Endodermal cell (in vitro differentiated cells): ENCODE measurements at places on chromosomes 13 and 19. TPM values are rescaled to one million over a fixed set of nuclear protein-coding genes. Genes with fewer than 3 reads are reported as not detected.

DNA sequence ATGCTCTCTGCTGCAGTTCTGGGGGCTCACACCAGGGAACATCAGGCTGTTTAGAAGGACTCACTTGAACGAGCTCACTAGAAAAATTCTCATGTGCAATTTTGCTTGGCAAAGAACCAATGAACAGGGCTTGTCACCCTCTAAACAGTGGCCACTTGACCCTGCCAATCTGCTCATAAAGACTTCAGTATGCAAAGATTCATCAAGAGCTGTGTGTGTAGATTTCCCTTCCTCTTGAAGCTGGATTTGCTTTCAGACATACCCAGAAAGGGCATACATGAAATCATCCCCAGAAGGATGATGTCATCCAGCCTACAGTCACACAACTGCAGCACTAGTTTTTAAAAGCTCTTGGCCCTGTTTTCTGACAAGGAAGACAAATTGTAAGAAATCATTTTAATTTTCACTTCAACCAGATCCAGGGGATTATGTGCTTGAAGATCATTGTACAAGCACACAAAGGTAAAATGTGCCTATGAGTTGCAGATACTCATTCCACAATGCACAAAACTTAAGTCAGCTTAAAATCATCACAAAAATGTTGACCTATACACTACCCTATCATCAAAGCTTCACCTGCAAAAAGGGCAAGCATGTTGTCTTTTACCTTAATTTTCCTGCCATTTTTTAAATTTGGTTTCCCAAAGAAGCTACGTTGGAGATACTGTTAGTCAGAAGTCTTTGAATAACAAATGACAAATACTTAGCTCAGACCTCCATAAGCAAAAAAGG lies 5.2 kb upstream of the STK24 start:
- DNase-seq: no peak

GRCh38 chr19:36032251-36033104 lies at the start of gene CLIP3:
CLIP3 (minus strand) TSS chr19:36032873; CDS start chr19:36032357, 516 bp downstream.
- peak; percentile 88 for DNase-seq

DNA sequence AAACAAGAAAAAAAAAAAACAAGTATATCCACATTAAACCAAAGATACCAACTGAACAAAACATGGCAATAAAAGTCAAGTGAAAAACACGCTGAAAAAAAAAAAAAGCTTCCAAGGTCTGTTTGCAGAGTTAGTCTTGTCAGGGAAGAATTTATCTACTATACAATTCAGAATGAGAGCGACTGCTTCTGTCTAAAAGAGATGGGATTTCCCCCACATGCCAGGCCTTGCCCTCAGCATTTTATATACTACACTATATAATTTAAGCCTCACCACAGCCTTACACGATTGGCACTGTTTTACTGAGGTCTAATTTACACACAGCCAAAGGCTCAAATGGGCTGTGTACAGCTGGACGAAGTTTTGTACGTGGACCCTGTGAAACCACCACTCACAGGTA lies 67.3 kb downstream of the FOXO1 start:
- no peak for DNase-seq

DNA sequence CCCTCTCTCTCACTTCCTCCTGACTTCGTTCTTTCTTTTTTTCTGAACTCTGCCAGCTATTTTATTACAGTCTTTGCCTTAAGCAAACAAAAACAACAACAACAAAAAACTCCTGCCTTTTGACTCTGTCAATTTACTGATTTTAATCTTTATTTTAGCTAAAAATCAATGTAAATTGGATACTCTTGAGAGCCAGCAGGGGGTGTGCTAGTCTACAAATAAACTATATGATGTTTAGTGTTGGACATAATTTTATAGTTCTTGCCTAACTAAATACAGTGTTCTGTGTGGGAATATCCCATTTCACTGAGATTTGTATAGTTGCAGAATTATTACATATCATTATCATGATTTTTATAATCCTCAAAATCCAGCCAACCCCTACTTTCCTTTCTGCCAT lies 1199.9 kb upstream of the SPRY2 start:
- no peak for DNase-seq

DNA sequence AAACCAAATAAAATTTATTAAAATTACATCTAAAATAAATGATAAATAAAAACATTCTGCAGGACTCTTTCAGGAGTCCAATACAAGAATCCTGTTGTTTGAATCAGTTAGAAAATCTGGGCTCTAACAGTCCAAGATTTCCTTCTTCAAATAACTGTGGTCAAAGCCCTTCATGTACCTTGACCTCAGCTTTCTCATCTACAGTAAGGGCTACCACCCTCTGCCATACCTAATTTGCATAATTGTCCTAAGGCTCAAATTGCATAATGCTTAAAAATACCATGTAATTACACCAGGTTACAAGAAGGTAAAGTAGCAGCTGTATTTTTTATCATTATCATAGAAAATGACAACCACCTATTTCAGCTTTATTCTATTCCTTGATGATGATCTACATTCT lies 54.3 kb downstream of the XPO4 start:
- DNase-seq: no peak

DNA sequence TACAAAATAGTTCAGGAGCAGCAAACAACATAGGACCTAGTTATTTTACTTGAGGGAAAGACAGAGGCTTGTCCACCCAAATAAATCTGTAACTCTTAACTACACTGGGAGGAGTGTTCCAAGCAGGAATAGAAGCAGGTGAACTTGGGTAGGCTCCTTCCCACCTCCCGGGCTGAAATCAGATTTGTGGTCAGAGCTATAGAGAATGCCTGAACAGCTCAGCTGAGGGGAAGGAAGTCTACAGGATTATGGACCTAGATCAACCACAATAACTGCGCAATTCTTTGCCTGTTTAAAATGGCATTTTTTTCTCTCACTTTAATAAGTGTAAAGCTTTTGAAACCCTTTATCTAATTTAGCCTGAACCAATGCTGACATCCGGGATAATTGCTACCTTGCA lies 73.5 kb upstream of the IRS2 start:
- no peak for DNase-seq

- DNase-seq: no peak
These were observed 1815.9 kb downstream of the PCDH9 start for GRCh38 chr13:65414187-65414586.

GRCh38 chr19:47581605-47582319 lies 8.8 kb upstream of the ZNF541 start:
- DNase-seq: no peak

DNA sequence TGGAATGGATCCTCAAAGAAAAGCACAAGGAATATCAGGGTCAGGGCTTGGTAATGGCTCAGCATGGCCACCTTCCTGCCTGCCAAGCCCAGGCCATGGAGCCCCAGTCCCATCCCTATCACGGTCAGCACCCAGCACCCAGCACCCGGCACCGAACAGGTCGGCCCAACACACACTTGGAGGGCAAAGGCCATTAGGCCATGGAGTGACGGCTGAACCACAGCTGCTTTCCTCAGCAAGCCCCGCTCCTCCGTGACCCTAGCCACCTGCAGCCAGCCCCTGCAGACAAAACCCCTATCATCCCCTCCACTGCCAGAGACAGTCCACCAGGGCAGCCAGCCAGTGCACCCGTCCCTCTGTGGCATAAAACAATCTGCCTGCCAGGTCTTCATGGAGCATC lies 20.6 kb downstream of the PEPD start:
- no peak for DNase-seq

DNA sequence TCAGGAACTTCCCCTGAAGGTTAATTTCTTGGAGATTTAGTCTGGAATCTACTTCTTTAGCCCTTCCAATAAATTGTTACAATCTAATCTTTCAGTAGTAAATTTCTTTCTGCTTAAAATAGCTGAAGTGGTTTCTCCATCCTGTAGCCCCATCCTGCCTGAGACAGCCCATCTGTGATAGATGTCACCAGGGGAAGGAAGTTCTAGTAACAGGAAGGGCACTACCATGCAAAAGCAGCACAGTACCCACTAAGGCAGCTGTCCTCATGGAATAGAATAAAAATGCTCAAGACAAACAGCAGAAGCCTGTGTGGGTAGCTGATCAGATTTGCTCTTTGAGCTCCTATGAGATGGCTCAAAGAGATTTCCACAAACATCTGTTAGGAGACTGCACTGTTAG lies 1036.5 kb downstream of the SLITRK5 start:
- no peak for DNase-seq

DNA sequence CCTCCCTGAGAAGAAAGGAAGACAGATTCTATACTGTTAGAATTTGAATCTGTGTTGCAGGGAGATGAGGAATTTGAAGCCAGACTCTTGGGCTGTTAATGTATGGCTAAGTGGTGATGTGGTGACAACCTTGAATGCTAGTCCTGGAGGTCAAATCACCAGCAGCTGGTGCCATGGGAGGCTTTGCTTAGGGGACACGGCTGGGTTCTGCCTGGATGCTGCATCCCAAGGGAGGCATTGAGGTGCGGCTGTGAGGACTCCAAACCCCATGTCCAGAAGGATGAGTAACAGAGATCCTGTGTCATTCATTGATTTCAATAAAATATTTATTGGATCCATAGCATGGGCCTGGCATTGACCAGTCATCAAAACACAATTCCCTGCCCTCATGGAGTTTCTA lies 42.3 kb downstream of the RFX2 start:
- no peak for DNase-seq

- no peak for DNase-seq
These were observed 57.0 kb downstream of the NUFIP1 start for GRCh38 chr13:44932171-44932849.

DNA sequence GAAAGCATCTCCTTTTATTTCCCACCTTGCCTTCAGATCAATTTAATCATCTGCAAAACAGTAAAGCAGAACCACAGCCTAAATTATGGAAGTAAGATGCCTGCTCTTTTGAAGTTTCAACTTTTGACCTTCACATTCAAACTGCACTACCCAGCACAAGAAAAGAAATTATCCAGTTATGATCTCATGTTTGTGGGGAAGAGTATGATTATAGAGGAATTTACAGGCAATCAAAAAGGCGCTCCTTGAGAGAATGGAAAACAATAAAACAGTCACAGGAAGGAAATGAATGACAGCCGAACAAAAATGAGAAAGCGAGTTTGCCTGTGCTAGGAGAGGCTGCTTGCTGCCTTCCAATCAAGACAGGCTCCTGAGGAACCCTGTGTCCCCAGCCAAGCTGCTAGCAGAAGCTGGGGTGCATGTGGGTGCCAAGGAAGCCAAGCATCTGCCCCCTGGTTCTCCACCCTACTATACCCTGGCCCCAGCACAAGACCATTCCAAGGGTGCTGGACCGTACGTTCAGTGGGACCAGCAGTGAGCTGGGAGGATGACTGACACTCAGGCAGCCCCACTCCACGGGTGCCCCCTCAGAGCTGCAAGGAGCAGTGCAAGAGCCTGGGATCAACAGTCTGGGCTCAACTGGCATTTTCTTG lies 47.8 kb downstream of the PEPD start:
- peak; percentile 19 for DNase-seq

- peak; percentile 86 for DNase-seq
These were observed 636 bp upstream of the FOXO1 start for GRCh38 chr13:40666933-40667621.

The KCTD12 gene
- 1.3 and 1.5 TPM in 2 replicates for total RNA-seq

The CYP2F1 gene
- total RNA-seq: not detected in 3 replicates

The NUFIP1 gene
- 11.0 and 11.6 TPM in 2 replicates for total RNA-seq

The PDX1 gene
- total RNA-seq: not detected in 3 replicates

The KIR3DL2 gene
- not detected in 2 replicates for total RNA-seq

The NTN5 gene
- 0.54 to 1.4 TPM (median 1.4 TPM) in 3 replicates for total RNA-seq

The KLF1 gene
- 0.63 to 0.91 TPM (median 0.80 TPM) in 3 replicates for total RNA-seq

The COX7A1 gene
- total RNA-seq: 0.53 to 1.4 TPM (median 1.3 TPM) in 3 replicates

The PROSER3 gene
- 19.2 to 47.3 TPM (median 45.4 TPM) in 3 replicates for total RNA-seq

The EBI3 gene
- 0.77 TPM in 1 of 2 replicates, not detected in the other for total RNA-seq
